ENCODE measurements at places on chromosomes 16 and 17.

DNA sequence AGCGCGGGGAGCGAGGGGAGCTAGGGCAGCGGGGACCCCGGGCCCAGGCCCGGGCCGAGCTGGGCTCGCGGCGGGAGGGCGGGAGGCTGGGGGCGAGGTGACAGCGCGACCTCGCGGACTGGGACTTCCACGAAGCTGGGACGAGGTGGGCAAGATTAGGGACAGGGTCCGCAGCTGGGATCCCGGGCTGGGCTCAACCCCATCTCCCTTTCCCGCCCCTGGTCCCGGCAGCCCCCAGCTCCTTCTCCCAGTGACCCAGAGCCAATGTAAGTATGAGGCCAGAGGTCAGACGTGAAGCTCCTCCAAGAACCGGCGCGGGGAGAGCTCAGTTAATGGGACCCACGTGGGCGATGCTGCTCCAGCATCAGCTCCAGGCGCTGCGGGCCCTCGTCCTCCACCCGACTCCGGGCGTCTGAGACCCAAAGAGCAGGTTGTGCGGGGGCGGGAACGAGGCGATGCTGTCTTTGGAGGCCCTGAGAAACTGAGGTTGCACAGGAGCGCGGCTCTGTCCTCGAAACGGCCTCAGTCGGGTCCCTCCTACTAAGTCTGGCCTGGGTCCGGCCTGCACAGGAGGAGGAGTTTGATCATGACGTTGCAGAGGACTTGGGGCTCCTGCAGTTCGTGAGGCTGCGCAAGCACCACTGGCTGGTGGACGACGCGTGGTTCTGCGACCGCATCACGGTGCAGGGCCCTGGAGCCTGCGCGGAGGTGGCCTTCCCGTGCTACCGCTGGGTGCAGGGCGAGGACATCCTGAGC, 585 bp downstream of the ALOX12 start:
- no peak for DNase-seq

DNA sequence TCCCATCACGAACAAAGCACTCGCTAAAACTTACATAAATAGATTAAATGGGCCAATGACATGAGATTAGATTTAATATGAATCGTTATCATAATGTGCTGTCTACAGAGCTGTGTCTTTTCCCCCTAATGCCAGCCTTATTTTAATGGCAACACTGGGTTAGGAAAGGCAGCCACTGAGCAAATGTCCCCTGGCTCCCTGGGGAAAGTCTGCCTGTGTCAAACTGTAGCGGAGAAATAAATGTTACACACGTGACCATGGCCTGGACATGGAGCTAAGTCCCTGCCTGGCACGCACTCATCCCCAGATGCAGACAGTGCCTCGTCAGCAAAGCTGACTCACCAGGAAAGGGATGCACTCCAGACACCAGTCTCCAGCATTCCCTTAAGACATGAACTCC, 61.3 kb upstream of the SDK2 start:
- peak; percentile 7 for DNase-seq

- no peak for DNase-seq
Measured at GRCh38 chr17:41513168-41513547, 5.5 kb downstream of the KRT15 start.

DNA sequence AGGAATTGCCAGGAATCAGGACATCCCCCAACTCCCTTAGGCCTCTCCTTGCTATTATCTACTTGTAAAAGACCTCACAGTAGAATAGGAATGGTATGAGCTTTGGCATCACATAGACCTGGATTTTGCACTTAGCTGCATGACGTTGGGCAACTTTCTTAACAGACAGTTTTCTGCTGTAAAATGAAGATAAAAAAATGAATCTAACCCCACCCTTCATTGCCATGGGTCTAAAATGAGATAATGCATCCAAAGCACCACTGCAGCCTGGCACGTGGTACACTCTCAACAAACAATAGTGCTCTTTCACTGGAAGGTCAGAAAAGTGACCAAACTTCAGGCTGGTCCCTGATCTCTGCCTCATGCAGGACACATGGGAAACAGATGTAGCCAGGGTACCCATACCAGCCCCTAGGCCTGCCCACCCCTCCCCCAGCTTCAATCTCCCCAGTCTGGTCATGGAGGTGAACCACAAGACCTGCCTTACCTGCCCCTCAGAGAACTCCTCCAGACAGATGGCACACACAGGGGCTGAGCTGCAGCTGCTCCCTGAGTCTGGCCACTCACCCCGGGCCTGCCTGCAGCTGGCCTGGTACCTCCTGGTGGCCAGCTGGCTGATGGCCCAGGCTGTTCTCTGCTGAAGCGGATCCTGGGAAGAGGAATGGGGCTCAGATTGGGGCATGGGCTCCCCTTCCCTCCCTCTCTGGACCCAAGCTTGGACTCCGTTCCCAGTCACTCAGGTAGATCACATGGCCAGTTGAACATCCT, 8.5 kb upstream of the SUPT4H1 start:
- no peak for DNase-seq

DNA sequence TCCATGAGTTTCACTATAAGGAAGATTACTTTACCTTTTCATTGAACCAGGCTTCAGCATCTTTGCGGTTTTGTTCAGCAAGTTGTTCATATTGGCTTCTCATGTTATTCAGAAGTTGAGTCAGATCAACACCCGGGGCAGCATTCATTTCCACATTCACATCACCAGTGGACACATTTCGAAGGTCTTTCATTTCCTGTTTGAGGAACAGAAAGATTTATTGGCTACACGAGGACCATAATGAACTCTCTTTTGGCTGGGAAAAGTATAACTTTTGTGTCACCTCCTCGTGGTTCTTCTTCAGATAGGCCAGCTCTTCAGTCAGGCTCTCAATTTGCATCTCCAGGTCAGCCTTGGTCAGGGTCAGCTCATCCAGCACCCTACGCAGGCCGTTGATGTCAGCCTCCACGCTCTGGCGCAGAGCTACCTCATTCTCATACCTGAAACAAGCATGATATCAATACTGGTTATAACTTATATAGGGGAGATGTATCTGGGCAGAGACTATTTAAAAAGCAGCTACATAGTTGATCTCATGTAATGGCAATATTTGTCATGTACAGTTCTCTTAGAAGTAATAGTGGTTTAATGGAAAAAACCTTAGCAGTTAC, 2.1 kb downstream of the KRT10 start:
- DNase-seq = no peak

- no peak for DNase-seq
Measured at GRCh38 chr16:68155425-68155824, 70.3 kb downstream of the NFATC3 start.

DNA sequence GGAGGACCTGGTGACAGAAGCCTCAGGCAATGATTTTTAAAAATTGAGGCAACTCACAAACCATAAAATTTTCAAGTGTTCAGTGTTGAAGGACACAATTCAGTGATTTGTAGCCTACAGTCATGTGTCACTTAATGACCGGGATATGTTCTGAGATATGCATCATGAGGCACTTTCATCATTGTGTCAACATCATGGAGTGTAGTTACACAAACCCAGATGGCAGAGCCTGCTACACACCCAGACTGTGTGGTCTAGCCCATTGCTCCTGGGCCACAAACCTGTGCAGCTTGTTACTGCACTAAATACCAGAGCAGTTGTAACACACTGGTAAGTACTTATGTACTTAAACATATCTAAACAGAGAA, 1.6 kb downstream of the PRSS41 start:
- no peak for DNase-seq

- DNase-seq = no peak
Measured at GRCh38 chr17:13933441-13934276, 135.6 kb upstream of the COX10 start.

DNA sequence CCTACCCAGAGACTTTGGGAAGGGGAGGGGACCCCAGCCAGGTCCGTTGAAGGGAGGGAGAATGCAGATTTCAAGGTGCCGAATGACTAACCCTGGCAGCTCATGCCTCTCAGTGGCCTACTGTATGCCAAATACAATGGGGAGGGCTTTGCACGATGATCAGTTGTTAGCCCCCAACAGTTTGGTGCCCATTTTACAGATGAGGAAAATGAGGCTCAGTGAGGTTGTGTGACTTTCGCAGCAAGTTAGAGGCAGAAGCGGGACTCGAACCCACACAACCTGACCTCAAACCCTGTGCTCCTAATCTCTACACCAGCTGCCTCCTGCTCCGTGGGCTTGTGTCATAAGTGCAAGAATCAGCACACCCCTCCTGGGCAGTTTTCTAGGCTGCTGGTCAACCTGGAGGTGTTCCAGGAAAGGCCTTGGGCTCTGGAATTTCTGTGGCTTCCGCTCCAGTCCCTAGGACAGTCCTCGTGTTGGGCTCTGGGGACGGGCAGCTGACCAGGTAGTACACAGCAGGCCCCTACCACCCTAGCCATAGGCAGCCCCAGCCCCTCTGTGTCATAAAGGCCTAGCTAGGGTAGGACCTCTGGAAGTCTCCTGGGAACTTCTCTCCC, 11.9 kb upstream of the NAGPA start:
- DNase-seq = no peak

GRCh38 chr17:49952912-49953497, 16.0 kb upstream of the DLX4 start:
- DNase-seq = peak; percentile 11

DNA sequence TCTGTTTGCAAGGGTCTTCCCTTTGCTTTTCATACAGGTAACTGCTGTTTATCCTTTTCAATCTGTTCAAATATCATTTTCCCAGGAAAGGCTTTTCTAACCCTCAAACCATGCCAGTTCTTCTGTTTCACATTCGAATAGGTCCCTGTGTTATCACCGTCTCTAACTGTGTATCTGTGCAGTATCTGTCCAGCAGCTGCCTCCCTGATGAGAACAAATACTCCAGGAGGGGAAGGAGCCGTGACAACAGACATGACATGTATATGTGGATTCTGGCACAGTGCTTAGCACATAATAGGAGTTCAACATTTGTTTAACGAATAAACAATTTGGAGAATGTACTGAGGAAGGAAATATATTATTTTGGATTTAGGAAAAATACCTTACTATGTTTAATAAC, 95.7 kb downstream of the STX8 start:
- DNase-seq = no peak

DNA sequence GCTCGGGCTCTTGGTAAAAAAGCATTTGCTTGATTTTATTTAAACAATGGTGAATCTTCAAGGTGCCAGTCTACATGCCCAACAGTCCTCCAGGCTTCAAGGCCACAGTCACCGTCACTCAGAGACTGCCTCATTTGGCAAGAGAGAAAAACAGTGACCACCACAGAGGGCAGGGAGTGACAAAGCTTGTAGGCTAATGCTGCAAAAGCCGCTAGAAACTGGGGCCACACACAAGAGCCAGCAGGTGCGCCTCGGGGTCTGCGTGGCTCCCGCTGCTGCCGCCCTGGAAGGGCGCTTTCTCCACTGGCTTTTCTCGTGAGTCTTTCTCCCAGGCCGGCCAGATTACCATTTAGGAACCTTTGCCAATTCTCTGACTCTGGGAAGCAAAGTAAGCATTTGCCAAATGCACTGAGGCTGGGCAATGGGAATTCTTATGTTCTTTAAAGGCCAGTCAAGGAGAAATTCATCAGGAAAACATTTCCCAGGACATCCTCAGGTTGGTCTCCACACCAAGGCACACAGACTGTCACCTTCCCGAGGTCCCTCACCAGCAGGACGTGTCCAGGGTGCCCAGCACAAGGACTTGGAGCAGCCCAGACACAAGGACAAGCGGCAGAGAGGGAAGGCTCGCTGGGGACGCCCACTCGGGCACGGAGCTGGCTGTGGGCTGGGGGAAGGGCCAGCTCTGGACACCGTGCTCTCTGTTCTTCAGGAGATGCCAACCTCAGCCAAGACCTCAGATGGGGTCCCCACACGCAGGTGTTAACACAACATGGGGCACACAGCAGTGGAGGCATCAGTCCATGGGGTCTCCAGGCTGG, 12.5 kb upstream of the C16orf95 start:
- no peak for DNase-seq

- no peak for DNase-seq
Measured at GRCh38 chr16:9384141-9384540, 292.7 kb downstream of the HAPSTR1 start.

GRCh38 chr16:77223184-77223583, 24.0 kb downstream of the SYCE1L start:
- no peak for DNase-seq

DNA sequence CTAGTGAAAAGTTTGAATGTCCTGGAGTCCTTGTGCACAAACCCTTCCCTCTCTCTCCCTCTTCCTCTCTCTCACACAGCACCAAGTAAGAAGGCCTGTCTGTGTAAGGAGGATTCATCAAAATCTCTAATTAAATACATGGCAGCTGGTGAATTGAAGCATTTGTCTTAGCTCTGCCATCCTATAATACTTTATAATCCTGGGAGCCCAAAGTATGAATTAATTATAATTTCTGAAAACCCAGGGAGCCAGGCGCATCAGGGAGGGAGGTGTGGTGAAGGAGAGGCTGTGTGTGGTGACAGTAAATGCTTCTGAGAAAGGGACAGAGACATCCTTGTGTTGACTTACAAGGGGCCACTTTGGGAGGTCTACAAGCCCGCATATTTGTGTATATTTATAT, 691.4 kb upstream of the EEF2KMT start:
- DNase-seq = no peak

DNA sequence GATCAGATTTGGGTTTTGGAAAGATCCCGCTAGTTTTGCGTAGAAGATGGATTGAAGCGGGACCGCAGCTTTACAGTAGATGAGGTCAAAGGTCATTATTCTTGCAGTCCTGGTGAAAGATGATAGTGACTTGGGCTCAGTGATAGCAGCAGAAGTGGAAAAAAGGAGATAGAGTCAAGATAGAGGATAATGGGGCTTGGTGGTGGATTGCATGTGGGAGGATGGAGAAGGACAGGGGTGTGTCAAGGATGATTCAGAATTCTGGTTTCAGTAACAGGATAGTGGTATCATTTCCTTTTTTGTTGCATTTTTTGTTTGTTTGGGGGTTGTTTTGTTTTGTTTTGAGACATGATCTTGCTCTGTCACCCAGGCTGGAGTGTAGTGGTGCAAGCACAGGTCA, 28.7 kb downstream of the CHD9NB start:
- no peak for DNase-seq

- DNase-seq = no peak
Measured at GRCh38 chr16:74651841-74652240, 14.8 kb downstream of the RFWD3 start.

DNA sequence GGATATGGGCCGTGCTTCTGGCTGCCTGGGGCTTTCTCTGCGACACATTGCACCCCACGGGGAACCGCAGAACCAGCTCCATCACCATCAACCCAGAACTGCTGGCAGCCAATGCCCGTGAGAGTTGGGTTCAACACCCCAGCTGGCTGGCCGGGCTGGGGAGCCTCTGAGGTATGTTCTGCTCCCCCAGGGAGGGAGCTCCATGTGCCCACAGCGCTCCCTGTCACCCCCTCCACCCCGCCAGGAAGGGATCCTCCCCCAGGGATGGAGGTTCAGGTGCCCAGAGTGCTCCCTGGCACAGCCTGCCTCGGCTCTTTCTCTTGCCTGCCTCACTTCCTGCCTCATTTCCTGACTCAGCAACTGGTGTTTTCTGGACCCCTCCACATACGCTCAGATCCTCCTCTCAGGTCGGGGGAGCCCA, 24.2 kb upstream of the MPRIP start:
- no peak for DNase-seq

- no peak for DNase-seq
Measured at GRCh38 chr17:5962371-5962770, 107.8 kb upstream of the WSCD1 start.

GRCh38 chr16:10668322-10669045, 26.2 kb downstream of the TEKT5 start:
- peak; percentile 23 for DNase-seq

All from fibroblast of pulmonary artery (primary cell).